Stimulated activated CD4-positive, alpha-beta T cell treated with anti-CD3 and anti-CD28 coated beads, Interleukin-15, amount 100 ng/mL, for 48 hours (primary cell): ENCODE measurements at places on chromosomes 4 and X.

DNA sequence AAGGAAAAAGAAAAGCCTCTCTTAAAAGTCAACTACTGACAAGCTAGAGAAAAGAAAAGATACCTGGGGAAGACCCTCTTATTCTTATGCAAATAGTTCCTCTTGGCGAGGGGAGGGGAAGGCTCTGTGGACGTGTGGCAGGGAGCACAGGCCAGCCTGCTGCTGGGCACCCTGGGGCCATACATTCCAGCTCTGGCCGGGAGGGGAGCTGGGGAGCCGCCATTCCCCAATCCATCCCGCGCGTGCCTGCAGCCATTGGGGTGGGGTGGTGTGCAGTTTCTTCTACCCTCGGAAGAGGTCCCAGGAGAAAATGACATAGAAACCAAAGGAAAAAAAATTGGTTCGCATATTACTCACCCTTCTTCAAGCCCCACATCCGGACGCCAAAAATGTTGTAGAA, 1496.4 kb downstream of the RPA4 start:
- DNase-seq, result no peak

DNA sequence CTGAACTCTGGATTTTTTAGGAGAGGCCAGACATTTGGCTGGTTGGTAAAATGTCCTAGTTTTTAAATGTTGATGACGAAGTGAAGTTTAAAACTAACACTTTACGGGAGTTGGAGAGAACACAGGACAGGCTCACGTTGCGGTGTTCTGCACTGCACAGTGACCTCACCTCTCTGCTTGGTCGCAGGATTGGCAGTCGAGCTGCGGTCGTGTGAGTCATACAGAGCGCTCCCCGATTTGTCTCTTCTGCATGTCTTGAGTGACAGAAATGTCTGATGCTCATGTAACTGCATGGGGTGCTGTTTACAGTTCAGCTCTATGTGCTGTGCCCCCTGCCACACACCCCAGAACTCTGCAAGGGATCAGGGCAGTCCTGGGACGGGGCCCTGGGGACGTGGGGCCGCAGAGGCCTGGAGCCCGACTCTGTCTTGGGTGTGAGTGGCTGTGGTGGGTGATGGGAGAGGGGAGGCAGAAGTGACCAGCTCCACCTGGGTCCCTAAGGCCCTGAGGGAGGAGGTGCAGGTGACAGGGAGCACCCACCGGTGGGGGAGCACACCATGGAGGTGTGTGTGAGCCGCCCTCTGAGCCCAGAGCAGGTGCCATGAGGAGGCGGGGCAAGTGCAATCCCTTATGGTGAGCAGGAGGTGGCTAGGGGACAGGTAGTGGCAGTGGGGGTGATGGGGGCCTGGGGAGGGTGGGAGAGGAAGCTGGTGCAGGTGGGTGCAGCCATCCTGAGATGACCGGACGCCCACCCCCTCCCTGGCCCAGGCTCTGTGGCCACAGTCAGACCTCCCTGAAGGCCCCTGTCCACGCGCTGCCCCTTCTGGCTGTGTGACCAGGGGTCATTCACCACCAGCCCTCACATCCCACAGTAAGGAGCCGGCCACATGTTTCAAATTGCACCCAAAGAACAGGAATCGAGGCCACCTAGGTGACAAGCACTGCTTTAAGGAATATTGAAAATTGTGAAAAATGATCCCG, 77.9 kb upstream of the ADRA2C start:
- no peak for DNase-seq

DNA sequence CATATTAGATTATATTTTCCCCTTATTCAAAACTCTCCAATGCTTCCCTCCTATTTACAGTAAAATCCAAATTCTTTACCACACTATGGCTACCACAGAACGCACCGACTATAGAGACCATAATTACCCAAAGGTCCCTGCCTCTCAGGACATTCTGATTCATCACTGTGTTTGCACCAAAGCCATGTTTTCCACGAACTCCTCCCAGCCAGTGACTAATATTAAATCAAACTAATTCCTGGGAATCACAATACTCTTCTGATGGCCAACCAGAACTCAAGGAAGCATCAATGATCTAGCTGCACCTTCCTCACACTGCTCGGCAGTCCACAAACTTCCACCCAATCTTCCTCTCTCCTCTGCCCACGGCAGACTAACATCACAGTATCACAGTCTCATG, 24.2 kb upstream of the EDNRA start:
- DNase-seq, result no peak

GRCh38 chr4:146229406-146229805, 15.1 kb downstream of the REELD1 start:
- DNase-seq, result no peak

DNA sequence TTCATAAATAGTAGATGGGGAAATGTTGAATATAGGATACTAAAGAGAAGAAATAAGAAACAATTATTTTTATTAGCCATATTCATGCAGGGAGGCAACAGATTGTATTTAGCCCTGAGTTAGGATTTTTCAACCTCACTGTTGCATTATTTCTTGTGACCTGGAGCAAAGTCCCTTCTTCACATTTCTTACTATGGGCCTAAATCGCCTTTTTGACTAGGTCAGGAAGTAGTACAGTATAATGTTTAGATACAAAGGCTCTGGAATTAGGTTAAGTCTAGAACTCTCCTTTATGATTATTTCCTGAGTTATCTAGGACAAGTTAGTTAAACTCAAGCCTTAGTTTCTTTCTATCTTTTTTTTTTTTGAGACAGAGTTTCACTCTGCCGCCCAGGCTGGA, 88.0 kb downstream of the FRYL start:
- DNase-seq, result no peak

- DNase-seq, result no peak
Measured at GRCh38 chr4:182575225-182575624, 332.0 kb downstream of the TENM3 start.

DNA sequence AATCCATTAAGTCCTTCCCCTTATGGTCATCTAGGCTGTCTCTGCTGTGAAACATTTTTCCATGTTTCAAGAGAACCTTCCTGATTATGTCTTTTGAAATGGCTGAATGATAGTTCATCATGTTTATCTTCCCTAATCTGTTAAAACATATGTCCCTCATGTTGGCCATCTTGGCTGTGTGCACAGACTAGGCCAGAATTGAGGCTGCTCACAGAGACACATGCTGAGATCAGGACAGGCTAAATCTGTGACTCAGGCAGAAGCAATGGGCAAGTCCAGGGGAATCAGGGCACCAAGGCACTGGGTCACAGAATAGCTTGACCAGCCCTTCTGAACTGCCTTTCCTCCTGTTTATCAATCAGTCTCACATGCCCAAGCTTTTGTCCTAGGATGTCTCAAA, 78.3 kb downstream of the FHDC1 start:
- no peak for DNase-seq

- no peak for DNase-seq
Measured at GRCh38 chrX:118459494-118459893, 36.1 kb upstream of the DOCK11 start.

GRCh38 chr4:132085105-132085504, 1064.0 kb upstream of the PCDH10 start:
- no peak for DNase-seq

- no peak for DNase-seq
Measured at GRCh38 chr4:48051078-48051477, 34.5 kb downstream of the NIPAL1 start.

DNA sequence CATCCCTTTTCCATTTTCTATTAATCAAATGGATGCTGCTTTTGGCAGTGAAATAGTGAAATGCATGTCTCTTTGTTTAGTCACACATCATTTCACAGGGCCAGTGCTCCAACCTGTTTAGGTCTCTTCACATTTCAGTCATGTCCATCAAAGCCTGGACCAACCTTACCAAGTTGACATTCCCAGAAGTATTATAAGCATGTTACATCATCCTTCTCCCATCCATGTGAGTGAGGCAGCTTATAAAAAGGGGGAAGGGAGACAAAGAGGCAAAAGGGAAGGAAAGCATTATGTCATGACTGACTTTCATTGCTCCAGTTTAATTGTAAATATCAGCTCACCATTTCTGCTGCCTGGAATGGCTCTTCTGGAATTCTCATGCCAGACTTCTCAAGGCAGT, 94.4 kb downstream of the NWD2 start:
- no peak for DNase-seq

GRCh38 chrX:100379388-100379986, 30.6 kb downstream of the PCDH19 start:
- DNase-seq, result no peak

DNA sequence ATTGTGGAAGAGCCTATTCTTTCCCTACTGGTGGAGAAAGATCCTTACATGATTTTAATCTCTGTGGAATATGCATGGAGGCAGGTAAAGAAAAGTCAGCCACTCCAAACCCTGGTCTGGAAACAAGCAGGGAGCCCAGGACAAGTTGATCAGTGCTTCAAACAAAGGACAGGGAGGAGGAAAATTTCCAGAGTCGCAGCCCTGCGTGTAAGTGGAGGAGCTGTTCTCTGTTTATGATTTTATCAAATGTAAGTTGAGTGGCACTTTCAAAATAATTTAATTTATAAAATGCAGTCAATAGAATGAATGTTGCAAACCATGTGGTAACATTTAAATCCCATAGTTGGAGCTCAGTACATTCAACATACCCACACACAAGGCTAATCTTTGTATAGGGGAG, 57.0 kb downstream of the SLC34A2 start:
- DNase-seq, result no peak

GRCh38 chr4:68985442-68985841, 33.8 kb upstream of the UGT2A3 start:
- no peak for DNase-seq

- no peak for DNase-seq
Measured at GRCh38 chr4:40587826-40588225, 41.8 kb downstream of the RBM47 start.

DNA sequence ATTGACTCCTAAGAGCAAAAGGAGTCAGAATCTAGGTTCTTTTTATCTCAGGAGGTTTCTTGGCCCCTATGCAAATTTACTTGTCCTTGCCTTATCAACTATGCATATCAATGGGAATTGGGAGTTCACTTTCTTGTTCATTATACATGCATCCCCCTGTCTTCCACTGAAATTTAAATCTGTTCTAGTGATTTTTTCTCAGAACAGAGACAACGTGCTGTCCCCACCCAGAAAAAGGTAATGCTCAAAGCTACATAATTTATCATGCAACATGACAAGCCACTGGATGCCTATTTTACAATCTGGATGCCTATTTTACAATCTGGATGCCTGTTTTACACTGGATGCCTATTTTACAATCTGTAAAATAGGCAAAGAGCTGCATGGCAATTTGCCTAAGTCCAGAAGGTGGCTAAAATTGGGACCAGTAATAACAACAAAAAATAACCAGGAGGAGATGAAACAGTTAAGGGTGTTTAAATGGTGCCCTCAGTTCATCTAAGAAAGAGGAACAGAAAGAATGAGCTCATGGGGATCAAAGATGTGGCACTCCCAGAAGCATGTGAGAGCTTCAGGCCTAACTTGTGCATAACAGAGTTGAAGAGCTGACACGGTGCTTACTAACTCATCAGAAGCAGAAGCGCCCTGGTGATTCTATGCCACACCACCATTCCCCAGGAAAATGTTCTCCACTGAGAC, 537.8 kb upstream of the BOD1L1 start:
- DNase-seq, result no peak

GRCh38 chr4:72394012-72394663, 174.9 kb downstream of the ADAMTS3 start:
- no peak for DNase-seq

DNA sequence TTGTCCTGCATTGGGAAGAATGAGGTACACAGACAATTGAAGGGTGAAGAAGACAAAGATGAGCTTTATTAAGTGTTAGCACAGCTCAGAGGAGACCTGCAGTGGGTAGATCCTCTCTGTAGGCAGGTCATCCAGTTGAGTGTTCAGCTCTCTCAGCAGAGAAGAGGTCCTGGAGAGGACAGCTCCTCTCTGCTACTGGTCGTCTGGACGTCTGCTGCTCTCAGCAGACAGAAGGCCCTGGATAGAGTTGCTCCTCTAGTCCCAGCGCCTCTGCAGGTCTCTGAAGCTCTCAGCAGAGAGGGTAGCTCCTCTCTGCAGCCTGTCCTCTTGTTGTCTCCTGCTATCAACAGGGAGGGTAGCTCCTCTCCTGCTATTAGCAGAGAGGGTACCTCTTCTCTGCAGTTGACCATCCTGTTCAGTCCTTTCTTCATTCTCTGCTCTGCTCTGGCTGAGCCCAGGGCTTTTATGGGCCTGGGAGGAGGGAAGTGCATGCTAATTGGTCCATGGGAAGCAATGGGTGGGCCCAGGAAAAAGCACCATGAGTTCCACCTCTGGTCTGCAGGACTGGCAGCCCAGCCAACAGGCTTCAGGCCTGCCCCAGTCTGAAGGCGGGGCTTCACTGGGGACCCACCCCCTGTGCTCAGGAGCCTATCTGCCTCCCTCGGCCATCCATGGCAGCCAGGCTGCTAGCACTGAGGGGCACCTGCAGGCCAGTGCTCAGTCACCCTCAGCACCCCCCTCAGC, 54.1 kb upstream of the IBSP start:
- DNase-seq, result no peak

GRCh38 chrX:76850851-76851250, 423.3 kb downstream of the MAGEE1 start:
- no peak for DNase-seq

DNA sequence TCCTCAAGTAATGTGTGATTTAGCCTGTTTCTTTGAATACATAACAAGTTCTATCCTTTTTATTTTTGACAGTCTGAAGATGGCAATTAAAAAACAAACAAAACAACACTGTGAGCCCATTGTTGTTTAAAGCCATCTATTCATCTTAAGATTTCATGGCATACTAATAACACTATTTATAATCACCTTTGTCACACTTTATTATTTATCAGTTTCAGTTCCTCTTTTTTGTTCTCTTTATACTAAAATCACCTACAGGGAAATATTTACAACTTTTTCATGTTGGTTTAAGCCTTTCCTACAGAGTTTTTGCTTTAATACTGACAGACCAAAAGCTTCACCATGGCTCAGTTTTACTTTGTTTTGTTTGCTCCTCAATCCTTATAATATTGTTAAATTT, 247.4 kb upstream of the CTSO start:
- DNase-seq, result no peak

GRCh38 chr4:106277140-106277675, 38.8 kb downstream of the TBCK start:
- no peak for DNase-seq

- no peak for DNase-seq
Measured at GRCh38 chr4:153887217-153887616, 98.3 kb upstream of the SFRP2 start.
